Amniotic epithelial cell (primary cell): ENCODE measurements at places on chromosomes 6 and 20.

GRCh38 chr20:31543966-31544598 is 29.8 kb downstream of the HM13 start:
- peak; percentile 94 for DNase-seq

DNA sequence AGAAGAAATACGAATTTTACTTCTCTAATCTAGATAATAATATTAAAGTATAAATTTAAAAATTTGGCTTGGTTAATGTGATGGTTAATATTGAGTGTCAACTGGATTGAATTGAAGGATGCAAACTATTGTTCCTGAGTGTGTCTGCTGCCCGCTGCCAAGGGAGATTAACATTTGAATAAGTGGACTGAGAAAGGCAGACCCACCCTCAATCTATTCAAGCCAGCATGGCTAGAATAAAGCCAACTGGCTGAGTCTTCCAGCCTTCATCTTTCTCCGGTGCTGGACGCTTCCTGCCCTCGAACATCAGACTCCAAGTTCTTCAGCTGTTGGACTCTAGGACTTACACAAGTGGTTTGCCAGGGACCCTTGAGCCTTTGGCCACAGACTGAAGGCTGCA is 152.7 kb downstream of the TBXT start:
- no peak for DNase-seq

GRCh38 chr6:125076482-125076742 is 77.2 kb upstream of the TPD52L1 start:
- DNase-seq: no peak

DNA sequence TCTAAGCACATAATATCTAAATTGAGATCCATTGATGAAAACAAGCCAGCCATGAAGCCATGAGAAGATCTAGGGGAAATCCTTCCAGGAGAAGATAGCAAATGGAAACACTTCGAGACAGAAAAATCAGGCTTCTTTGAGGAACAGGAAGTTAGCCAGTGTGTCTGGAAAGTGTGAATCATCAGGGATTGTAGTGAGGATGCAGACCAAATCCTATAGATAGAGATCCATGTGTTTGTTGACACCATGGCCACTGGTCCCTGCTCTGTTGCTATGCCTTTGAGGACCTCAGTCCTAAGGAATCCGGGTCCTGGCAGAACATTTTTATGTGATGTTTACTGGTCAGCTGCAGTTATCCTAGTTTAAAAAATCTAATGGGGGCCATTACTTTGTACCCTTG is 6.6 kb upstream of the ELOVL2 start:
- DNase-seq: peak; percentile 31

- DNase-seq: no peak
Observed at GRCh38 chr20:3082306-3082951, 2.1 kb downstream of the AVP start.

DNA sequence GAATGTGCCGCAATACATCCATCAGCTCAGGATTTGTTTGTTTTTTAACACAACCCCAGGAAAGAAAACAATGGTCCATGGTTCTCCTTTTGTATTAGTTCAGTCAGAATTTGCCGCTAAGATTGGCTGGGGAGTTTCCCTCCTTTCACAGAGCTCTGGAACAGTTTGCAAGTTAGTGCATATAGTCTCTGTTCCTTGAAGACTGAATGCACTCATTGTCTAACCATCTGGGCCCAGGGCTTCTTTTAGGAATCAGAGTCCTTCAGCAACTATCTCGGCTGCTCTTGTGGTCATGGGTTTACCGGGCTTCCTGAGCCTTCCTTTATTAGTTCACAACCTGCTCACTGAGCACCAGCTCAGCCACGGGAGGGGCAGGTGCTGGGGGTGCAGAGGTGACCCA is 121.3 kb downstream of the SLC23A2 start:
- DNase-seq: no peak

- DNase-seq: no peak
Observed at GRCh38 chr20:20363799-20364592, 3.9 kb upstream of the INSM1 start.

DNA sequence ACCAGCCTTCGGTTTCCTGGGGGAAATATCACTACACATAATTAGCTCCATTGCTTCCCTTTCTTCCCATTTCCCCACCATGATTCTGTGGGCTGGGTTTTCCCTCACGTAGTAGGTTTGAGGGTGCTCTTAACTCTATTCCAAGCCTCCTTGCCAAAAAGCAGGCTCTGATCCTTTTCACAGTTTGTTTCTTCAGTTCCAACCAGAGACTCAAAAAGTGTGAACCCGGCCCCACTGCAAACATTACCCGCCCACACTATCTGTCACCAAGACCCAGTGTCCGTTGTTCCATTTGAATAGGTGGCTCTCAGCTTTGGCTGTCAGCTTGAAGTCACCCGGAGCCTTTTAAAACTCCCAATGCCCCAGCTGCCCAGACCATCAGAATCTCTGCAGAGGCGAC is 11.8 kb upstream of the NAA20 start:
- DNase-seq: no peak

DNA sequence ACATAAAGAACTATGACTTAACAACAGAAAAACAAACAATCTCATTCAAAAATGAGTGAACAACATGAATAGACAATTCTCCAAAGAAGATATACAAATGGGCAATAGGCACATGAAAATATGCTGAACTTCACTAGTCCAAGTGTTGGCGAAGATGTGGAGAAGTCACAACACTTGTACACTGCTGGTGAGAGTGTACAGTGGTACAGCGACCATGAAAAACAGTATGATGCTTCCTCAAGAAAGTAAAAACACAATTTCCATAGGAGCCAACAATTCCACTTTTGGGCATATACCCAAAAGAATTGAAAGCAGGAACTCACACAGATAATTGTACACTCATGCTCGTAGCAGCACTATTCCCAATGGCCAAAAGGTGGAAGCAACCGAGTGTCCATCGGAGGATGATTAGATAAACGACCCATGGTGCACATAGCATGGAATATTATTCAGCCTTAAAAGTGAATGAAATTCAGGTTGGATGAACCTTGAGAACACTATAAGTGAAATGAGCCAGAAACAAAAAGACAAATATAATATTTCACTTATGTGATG is 6.6 kb downstream of the HLA-F start:
- DNase-seq: no peak

- DNase-seq: no peak
Observed at GRCh38 chr6:43308101-43308989, at the start of gene CRIP3. Gene CRIP3 (minus strand): TSS chr6:43308826. CDS start chr6:43308792, 34 bp downstream.

DNA sequence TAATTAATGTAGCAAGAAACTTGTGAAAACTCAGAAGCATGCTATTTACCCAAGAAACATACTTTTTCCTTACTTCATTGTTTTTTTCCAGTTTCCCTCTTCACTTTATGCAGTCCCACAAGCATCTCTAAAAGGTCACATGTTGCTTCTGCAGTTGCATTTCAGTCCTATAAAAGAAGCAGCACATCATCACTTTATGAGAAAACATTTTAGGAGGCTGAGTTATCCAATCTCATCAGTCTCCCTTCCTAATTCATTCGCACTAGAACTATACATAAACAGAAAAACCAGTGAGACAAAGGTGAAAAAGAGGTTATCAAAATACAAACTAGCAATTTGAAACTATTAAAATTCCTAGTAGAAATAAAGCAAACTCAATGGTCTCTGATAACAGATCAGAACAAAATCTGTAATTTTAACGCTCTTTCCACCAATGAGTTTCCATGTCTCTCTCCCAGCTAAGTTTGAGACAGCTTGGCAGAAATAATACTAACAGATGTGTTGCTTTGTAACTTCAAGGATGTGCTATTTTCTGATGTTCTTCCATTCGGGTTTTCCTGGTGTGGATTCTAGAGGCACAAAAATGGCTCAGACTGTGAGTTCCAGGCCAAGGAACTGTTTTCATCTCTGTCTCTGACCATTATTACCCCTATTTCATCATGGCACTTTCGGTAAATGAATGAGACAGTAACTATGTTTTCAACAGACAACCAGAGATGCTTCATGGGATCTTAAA is 48.4 kb downstream of the ZHX3 start:
- no peak for DNase-seq

DNA sequence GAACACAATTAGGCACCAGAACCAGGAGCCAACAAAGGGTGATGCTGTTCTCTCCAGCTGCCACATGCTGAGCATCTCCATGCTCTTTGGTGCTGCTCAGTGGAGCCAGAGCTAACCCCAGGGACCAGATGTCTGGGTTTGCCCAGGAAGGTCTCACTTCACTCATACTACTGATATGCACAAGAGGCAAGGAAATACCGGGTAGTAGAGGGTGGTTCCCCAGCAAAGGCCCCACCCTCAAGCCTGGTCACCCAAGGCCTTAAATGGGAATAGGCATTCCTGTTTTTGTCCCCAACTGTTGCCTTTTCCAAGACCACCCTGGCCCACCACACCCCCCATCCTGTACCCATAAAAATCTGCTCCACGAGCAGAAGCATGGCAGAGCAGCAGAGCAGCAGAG is 204.5 kb upstream of the TAB2 start:
- DNase-seq: no peak

DNA sequence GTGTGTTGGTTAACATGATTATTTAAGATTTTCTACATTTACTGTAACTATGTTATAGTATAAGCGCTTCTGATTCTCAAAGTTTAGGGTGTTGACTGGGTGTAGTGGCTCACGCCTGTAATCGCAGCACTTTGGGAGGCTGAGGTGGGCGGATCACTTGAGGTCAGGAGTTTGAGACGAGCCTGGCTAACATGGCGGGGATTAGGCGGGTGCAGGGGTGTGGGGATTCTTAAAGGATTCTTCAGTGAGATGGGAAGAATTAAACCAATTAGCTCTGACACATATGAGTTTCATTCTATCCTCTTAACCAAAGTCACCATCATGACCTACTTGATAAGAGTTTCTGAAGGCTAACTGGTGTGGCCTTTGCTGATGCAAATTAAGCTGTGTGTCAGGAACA is 39.2 kb downstream of the GSTA4 start:
- DNase-seq: no peak

GRCh38 chr6:67608099-67608749 is 1026.9 kb upstream of the ADGRB3 start:
- no peak for DNase-seq

- peak; percentile 99 for DNase-seq
Observed at GRCh38 chr6:4941782-4942672, 61.8 kb downstream of the RPP40 start.

DNA sequence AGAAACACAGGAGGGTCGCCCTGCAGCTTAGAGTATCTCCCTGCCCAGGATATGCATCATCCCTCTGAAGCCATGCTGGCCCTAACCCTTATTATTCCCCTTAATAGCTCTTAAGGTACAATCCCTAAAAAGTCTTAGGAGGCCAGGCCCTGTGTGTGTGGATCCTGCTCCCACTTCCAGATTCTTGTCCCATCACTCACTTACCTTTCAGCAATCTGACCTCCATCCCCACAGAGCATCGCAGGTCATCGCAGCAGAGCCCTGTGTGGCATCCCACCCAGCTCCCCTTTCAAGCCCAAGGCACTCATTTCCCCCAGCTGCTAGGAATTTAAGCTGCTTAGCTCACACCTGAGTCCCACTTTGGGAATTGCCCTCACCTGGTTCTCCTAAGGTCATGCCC is 223.8 kb upstream of the SMLR1 start:
- DNase-seq: no peak

- DNase-seq: no peak
Observed at GRCh38 chr6:27679964-27680694, 207.2 kb upstream of the ZNF184 start.

- DNase-seq: peak; percentile 47
Observed at GRCh38 chr6:129709196-129709768, 695 bp downstream of the ARHGAP18 start.

DNA sequence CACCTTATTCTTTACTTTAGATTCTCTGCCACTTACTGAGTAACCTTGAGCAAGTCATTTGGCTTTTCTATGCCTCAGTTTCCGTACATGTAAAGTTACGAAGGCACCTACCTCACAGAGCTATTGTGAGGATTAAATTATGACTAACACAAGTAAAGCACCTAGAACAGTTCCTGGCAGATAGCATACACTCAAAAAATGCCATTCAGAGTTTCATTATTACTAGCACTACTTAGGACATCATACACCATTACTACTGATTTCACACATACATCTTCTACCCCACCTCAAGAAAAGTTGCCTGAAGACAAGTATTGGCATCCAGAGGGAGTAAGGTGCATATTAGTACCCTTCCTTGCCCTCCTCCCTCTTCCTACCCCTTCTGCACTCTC is 107.8 kb downstream of the OGFRL1 start:
- no peak for DNase-seq

DNA sequence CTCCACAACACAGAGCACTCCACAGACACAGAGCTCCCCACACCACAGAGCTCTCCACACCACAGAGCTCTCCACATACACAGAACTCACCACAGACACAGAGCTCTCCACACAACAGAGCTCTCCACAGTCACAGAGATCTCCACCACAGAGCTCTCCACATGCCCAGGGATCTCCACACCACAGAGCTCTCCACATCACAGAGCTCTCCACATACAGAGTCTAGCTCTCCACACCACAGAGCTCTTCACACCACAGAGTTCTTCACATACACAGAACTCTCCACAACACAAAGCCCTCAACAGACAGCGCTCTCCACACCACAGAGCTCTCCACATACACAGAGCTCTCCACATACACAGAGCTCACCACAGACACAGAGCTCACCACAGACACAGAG is 55.3 kb downstream of the ERMARD start:
- no peak for DNase-seq

- no peak for DNase-seq
Observed at GRCh38 chr6:42933205-42933604, 3.9 kb downstream of the CNPY3 start.

DNA sequence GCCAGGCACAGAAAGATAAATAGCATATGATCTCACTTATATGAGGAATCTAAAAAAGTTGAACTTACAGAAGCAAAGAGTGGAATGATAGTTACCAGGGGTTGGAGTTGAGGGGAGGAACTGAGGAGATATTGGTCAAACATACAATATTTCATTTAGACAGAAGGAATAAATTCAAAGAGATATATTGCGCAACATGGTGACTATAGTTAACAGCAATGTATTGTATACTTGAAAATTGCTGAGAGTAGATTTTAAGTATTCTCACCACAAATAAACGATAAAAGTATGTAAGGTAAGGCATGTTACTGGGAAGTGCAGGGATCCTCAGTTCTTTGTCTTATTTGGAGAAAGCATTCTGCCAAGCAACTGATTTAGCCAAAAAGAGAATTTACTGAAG is 171.9 kb downstream of the LMBRD1 start:
- DNase-seq: peak; percentile 0

DNA sequence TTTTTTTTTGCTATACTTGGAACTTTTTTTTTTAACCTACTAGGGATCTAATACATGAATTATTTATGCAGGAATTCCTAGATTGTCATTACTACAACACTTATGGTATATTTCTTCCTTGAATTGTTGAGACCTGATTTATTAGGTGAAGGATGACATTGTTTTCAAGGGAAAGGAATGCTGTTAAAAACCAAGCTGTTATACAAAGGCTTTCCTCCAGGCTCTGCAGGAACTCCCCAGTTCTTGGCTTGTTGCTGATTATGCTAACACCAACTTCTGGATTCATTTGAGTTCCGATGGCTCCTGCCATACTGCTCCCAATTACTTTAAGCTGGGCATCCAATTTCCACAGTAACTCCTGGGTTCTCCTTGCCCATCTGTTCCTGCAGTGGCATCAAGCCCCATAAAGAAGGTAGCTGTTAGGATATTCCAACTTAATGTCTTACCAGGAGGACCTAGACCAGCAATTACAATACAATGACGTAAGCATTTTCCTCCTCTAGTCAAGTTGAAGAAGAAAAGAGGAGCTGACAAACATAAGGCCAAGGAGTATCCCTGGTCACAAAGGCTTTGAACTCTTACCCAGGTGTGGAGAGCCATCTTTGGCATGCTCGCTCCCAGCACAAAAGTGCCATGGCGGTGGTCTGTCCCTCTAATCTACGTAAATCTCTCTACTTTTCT is 215.9 kb upstream of the AGPAT4 start:
- DNase-seq: no peak

GRCh38 chr6:30882759-30883684 is 1.3 kb upstream of the DDR1 start:
- no peak for DNase-seq
